ENCODE measurements at places on chromosomes 2 and 18.
A peak's percentile ranks its signal among the peaks of the same experiment; 100 is the strongest.

DNA sequence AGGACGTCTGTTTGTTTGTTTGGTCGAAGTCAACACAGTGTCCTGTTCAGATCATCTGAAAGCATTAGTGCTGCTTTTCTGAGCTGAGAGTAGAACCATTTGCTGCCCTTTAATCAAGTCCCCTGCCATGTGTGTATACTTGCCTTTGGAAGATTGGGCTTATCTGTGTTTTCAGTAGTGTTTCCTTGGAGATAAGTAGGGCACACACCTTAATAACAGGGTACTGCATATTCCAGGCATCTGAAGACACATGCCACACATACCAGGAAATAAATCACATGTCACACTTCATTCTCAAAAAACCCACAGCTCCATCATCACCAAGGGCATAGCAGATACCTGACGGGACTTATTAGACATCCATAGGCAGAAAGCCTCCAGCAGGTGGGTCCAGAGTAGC is 157.4 kb downstream of the SOX11 start:
- DNase-seq, result no peak

DNA sequence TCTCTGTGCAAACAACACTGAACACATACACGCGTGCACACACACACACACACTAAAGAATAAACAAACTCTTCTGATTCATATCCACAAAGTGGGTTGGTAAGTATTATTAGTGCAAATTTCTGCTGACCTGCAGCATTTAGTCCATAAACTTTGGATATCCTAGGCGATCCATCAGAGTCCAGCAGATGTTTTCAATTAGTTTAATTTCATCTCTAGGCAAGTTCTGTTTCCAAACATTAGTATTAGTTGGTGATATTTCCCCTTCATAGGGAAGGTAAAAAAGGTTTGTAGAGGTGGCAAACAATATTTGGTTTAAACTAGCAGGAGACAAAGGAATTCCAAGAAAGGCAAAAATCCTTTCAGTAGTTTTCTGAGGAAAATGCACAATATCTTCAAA is 5.7 kb downstream of the DSEL start:
- no peak for DNase-seq

DNA sequence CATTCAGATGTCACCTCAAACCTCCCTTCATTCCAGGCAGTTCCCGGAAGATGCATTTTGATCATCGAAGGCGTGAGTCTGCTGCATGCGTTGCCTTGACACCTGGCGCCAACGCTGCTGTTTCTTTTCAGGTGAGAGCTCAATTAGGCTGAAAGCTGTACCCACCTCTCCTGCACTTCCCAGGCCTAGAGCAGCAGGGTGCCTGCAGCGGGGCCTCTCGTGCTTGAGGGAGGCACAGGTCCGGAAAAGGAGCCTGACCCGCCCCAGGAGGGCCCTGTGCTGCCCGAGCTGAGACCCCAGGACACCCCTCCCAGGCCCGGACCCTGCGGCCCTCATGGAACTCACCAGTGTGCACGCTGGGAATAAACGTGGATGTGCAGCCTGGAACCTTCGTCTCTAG is 31.4 kb upstream of the KCNG2 start:
- no peak for DNase-seq

DNA sequence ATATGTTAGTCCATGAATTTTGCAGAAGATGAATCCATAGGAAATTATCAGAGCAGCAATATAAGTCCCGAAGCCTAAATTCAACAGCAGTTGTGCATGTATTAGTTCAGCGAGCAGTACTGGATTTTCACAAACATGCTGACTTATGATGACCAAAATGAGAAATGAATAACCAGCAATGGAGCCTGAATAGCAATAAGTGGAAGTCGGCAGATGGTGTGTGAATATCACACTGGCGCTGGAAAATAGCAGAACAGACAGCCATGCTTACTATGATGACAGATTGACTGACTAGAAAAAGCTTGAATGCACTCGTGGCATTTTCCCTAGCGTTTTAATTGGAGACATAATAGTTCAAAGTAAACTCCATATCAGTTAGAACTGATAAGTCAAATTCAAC is 1114.5 kb downstream of the DSC3 start:
- DNase-seq, result no peak

DNA sequence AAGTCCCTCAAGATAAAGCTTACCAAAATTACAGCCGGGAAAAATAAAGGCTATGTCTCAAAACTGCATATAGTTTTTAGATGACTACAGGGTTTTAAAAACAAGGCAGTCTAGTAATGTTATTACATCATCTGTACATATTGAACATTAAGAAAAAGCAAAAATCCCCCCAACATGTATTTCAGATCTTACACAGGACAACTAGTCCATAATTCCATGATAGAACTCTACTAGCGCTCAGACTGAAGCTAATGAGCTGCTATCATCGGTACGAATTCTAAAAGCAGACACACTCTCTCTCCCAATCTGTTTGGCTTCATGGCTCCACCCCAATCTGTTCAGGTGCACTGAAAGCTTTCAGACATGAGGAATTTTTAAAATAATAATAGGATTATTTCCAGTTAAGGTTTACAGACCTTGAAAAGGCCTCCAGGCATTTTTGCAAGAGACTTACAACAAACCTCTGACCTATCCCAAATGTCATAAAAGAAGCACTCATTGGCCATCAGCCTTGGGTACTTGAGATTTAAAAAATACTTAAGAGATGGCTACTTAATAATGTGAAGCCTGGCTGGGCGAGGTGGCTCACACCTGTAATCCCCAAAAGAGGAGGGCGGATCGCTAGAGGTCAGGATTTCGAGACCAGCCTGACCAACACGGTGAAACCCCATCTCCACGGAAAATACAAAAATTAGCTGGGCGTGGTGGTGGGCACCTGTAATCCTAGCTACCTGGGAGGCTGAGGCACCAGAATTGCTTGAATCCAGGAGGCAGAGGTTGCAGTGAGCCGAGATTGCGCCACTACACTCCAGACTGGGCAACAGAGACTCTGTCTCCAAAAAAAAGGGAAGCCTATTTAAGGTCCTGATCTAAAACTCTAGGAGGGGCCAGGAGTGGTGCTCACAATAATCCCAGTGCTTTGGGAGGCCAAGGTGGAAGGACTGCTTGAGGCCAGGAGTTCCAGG is 2.0 kb downstream of the NPC1 start:
- no peak for DNase-seq

DNA sequence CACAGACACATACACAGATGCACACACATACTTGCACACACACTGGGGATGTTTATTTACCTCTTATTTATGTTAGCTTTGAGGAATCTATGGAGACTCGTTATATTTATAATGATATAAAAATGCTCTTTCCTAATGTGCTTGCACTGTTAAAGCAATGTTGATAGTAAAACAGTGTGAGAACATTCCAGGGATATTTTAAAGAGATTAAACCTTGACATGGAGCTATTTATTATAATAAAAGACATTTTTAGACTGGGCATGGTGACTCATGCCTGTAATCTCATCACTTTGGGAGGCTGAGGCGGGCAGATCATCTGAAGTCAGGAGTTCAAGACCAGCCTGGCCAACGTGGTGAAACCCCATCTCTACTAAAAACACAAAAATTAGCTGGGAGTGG is 557.3 kb upstream of the ZNF804A start:
- DNase-seq, result no peak

GRCh38 chr2:238130696-238131628 is 7.5 kb upstream of the KLHL30 start:
- DNase-seq, result no peak

- DNase-seq, result peak; percentile 95
These were observed at the start of gene PPP1CB for GRCh38 chr2:28751252-28751955. Gene PPP1CB, plus strand, starts transcription at chr2:28751830. Its CDS starts 295 bp downstream, at chr2:28752125.

DNA sequence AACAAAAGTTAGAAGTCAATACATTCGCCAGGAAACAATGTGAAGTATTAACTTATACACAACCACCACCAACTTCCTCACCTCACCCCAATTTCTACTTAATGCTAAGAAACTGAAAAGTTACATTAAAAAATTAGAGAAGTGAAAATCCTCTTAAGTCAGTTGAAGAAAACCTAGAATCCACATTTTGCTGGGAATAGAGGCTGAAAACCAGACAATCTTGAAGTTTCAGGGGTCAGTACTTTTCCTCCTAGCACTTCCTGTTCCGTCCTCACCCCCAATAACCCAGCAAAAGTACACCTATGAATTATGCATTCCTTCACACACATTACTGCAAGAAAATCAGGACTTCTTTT is 6.3 kb downstream of the YES1 start:
- DNase-seq, result no peak

- no peak for DNase-seq
These were observed 294.4 kb downstream of the ZNF521 start for GRCh38 chr18:25057491-25058050.

DNA sequence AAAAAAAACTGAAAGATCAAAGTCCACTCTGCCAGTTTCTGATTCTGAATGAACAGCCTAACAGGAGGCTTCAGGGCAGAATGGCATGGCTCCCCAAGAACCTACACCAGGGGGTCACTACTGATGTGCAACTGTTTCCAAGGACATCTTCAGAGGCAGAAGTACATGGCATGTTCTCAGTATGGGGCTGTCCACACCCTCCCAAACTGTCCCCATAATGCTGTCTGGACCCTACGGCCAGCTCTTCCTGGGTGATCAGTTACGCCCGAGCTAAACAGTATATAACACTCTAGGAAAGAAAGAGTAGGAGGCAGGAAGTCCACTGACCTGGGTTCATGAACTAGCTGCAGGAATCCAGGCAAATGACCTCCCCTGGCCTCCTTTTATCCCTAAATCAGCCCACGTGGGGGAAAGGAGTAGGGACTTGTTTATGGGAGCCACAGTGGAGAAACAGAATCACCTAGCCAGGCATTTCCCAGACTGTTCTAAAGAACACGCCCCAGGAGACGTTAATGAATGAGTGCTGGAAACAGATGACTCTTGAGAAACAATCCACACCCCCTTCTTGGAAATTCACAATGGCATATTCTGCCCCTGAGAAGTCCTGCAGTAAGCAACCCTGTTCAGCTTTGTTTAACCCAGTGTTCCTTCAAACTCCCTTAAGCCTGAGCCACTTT is 2.5 kb downstream of the TMBIM1 start:
- DNase-seq, result no peak

GRCh38 chr18:47346016-47346415 is 94.6 kb upstream of the SKOR2 start:
- no peak for DNase-seq

DNA sequence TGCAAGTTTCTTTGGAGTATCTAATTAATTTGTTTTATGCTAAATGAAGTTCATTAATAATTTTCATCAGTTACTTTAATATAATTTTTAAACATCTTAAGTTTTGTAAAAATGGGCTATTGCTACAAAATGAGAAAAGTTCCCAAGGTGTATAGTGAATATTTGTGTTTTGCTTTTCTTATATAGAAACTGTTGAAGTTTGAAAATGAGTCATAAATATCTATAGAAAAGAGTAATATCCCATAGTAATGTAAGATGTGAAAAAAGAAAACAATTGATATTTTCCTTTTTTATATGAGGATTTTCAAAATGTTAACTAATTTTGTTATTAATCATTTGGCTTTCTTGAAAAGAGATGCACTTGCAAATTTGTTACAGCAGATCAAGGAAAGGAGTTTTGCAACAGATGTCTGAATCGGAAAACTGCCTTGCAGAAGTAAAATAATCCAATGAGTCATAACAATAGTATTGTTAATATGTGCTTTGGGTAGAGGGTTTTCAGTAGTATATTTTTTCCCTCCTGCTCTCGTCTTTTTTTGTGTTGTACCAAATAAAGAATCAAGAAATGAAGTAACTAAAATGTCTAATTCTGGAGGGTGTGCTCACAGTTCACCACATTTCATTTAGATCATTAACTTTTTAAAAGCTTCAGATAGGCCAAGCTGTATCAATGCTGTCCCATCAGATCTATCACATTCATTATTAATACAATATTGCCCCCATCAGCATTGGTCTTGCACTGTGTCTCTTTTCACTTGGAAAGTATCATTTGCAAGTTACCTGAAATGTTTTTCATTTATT is 15.5 kb downstream of the DUSP19 start:
- DNase-seq, result no peak

GRCh38 chr2:9950521-9951271 is 797 bp upstream of the GRHL1 start:
- peak; percentile 37 for DNase-seq

DNA sequence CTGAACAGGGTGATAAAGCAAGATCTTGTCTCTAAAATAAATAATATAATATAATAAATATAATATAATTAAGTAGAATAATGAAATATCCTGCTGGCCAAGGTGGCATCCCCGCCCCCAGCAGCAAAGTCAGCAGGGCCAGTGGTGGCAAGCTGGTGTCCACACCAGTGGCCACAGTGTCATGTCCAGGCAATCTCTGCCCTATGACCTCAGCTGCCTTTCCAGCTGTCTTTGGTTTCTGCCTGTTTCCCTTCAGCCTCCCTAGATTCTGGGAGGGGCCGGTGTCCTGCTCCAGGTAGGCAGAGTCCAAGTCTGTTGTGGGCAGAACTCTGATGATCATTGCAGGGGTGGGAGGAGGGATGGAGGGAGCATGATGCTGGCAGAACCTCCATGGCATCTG is 16.2 kb upstream of the STEAP3 start:
- no peak for DNase-seq

- no peak for DNase-seq
These were observed 39.1 kb downstream of the MRPL44 start for GRCh38 chr2:223996391-223996790.

- DNase-seq, result no peak
These were observed 2119.6 kb upstream of the PIK3C3 start for GRCh38 chr18:39835303-39836030.

DNA sequence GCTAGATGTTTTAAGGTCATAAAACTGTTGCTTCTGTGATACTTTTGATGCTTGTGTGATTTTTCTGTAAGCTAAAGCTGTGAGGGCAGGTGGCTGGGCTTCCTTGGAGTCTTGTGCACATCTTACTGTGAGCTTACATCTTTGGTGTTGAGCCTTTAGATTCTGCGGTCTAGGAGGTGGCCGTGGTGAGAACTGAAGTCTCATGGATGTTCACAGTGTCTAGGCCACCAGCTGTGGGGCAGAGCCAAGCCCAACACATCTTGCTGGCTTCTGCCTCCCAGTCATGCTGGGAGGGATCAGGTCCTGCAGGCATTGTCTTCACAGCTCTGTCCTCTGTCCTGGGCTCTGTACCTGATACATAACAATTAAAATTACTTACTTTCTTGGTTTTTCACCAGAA is 219.7 kb upstream of the HS6ST1 start:
- no peak for DNase-seq

GRCh38 chr18:63762518-63762917 is 12.7 kb upstream of the SERPINB7 start:
- DNase-seq, result no peak

GRCh38 chr2:38026846-38027245 is 49.1 kb downstream of the CYP1B1 start:
- no peak for DNase-seq

DNA sequence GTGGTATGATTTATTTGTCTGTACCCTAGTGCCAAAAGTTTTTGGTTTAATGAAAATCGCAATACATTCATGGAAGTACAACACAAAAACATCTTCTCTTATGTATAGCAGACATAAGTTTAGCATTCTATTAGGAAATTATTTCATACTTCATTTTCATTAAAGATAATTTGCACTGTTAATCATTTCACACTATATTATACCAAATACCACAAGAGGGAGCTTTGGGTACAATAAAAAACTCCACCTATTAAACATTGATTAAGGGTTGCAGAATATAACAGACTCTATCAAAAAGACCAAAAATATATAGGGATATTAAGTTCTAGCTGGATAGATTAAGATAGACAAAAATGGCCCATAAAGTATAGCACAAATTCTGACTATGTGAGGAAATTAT is 79.0 kb downstream of the SLC66A3 start:
- DNase-seq, result no peak

- no peak for DNase-seq
These were observed 21.9 kb downstream of the ANTXR1 start for GRCh38 chr2:69034845-69035244.

GRCh38 chr18:47997338-47997780 is 66.9 kb upstream of the SMAD2 start:
- no peak for DNase-seq

GRCh38 chr18:46031741-46032140 is 40.3 kb downstream of the PSTPIP2 start:
- DNase-seq, result no peak
